ENCODE measurements at places on chromosomes 16 and 17.

GRCh38 chr17:69468207-69468606 is 53.7 kb downstream of the MAP2K6 start:
- peak; percentile 6 for DNase-seq

DNA sequence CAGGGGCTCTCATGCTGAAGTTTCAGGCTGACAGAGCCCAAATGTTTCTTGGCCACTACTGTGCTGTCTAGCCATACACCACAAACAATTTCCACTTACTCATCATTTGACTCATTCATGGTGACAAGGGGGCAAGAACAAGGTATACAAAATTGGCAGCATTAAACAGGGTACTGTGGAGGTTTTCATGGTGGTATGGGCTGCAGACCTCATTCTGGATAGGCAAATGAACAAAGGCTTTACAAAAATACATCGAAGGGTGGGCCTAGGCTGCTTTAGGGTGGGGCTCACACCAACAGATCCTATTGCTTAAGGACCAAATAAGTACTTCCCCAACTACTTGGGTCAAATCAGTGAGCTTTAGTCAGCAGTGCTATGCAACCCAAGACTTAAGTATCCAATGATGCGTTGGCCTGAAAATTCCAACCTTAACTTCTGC is 53.0 kb downstream of the N4BP1 start:
- DNase-seq: no peak

DNA sequence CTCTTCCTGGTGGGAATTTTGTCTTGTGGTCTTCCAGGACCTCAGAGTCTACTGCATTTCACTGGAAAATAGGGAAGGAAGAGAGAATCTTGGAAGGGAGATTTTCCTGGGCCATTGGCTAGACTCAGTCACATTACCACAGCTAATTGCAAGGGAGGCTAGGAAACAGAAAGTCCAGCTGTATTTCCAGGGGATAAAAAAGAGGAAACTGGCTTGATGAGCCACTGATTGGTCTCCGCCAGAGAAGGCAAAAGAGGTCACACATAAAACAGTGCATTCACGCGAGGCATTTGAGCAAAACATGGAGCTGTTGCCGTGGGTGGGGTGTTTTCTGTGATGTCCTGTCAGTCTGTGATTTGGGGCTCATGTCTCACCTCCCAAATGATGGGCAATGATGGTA is 345.3 kb downstream of the FOXL1 start:
- no peak for DNase-seq

DNA sequence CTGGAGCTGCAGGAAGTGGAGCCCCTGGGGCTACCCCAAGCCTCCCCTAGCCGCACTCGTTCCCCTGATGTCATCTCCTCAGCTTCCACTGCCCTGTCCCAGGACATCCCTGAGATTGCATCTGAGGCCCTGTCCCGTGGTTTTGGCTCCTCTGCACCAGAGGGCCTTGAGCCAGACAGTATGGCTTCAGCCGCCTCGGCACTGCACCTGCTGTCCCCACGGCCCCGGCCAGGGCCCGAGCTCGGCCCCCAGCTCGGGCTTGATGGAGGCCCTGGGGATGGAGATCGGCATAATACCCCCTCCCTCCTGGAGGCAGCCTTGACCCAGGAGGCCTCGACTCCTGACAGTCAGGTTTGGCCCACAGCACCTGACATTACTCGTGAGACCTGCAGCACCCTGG is 4.1 kb upstream of the NRN1L start:
- DNase-seq: no peak

DNA sequence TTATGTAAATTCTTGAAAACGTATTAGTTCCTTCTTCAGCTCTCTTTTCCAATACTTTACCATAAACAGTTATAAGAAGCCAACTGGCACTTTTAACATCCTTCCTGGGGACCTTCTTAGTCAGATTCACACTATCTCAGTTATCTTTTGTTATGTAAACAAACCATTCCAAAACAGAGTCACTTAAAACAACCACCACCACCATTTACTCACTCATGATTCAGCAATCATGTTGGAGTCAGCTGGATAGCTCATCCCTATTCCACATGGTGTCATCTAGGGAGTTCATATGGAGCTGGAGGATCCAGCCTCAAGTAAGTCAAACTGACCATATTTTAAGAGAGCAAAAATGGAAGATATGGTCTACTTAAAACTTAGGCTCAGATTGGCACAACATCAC is 240.3 kb upstream of the IRX3 start:
- no peak for DNase-seq

DNA sequence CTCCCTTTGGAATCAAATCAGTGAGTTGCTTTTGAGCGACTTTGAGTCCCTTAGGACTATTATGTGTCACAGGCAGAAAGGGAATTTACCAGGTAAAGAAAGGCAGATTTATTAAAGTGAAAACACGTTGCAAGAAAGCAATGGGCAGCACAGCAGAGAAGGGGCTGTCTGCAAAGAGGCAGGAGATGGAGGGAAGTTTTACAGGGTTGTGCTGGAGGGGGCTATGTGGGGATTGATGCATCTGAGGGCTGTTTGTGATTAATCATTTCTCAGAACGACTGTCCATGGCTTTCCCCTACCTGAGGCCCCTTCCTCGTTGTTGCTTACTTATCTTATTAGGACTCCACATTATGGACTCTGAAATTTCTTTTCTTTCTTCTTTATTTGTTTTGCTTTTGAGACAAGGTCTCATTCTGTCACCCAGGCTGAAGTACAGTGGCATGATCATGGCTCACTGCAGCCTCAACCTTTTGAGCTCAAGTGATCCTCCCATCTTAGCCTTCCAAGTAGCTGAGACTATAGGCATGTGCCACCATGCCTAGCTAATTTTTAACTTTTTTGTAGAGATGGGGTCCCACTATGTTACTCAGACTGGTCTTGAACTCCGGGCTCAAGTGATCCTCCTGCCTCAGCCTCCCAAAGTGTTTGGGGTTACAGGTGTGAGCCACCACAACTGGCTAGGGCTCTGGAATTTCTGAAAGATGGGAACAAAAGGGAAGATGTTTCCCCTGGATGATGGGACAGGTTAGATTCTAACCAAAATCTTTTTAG is 5.5 kb downstream of the WWP2 start:
- no peak for DNase-seq

- no peak for DNase-seq
These were observed 55.9 kb upstream of the ATP2A3 start for GRCh38 chr17:4020096-4020495.

GRCh38 chr17:3750926-3751325 is 27.2 kb downstream of the HASPIN start:
- no peak for DNase-seq

All from NCI-H748 treated with DMSO at 0.1 percent for 48 hours (cell line).